Activated T-cell treated with anti-CD3 and anti-CD28 coated beads for 1 hour (primary cell): ENCODE measurements at places on chromosomes 1 and 21.

- no peak for DNase-seq
These were observed 3.1 kb upstream of the TEKT2 start for GRCh38 chr1:36080801-36081200.

DNA sequence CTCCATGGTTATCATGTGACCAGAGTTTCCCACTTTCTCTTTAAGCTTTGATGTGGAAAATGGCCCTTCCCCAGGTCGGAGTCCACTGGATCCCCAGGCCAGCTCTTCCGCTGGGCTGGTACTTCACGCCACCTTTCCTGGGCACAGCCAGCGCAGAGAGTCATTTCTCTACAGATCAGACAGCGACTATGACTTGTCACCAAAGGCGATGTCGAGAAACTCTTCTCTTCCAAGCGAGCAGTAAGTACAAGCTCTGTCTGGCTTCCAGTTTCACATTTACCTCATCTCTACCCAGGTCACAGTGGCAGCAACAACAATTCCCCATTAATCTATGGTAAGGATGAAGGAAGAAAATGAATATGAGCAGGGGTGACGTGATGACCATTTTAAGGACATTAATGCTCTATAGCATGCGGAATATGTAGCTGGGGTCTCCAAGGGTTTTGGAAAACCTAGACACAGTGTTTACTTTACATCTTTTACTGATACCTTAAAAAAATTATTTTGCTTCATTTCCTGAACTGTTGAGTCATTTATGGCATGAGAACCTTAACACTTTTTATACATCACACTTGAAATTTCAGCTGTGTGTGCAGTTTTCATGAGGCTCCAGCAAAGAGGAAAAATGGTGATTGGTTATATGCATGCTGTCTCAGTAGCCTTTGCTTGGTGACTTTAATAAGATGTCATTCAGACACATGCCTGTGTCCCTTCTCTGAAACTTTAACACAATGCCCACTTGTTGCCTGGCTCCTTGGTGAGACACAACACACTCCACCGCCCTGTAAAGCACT, 286.3 kb upstream of the SGIP1 start:
- DNase-seq: no peak

DNA sequence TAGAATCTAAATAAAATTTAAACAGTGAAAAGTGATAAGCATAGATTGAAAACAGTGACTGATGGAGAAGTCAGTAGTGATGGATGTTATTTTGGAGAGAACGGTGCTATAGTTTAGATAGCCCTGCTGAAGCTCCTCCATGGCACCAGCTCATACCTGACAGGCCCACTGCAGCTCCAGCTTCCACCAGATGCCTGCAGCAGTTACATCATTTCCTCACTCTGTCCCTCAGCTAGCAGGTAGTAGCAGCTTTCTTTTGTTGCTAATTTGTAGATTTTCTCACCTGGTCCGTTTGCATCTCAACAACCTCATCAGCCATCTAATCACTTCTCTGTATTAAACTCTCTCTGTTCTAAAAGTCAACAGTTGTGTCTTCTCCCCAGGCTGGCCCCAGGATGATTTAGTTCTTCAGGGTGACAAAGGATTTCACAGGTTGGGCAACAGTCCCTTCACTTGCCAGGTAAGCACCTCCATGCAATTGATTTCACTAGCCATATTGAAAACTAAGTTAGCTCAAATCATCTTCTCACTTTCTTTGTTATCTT, 128.3 kb downstream of the LMX1A start:
- no peak for DNase-seq

DNA sequence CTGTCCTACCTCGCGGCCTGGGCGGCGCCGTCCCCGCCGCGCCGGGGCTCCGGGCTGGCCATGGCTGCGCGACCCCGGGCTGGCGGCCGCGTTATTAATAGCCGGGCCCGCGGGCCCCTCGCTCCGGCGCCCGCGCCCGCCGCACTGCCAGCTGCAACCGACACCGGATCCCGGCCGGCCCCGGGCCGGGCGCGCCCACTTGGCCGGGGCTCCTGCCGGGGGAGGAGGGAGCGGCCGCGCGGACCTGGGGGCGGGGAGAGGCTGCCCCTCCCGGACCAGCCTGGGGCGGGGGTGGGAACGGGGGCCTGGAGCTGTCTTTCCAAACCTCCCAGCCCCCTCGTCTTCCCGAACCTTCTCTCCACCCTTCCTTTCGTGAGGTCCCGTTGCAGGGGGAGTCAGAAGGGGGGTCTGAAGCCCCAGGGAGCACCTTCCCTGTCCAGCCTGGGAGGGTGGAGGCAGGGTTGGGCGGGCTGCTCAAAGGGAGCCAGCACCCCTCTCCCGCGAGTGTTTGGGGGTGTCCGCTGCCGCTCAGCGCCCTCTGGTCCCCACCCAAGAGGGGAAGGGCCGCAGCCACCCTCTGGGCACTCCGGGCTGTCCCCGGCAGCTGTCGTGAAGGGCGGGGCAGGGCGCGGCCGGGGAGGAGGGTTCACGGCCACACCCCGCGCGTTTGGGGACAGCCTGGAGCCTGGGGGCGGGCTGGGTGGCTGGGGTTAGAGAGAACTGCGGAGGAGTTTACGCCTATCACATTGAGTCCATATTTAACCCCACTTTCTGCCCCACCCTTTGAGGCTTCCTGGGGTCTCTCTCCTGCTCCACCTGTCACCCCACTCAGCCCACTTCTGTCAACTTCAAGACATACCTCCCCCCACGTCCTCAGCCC, at the start of gene SYNC:
Gene SYNC (minus strand): TSS at position 172 of the 880 bp plus-strand sequence. CDS start 110 bp downstream, at position 62.
- DNase-seq: no peak

DNA sequence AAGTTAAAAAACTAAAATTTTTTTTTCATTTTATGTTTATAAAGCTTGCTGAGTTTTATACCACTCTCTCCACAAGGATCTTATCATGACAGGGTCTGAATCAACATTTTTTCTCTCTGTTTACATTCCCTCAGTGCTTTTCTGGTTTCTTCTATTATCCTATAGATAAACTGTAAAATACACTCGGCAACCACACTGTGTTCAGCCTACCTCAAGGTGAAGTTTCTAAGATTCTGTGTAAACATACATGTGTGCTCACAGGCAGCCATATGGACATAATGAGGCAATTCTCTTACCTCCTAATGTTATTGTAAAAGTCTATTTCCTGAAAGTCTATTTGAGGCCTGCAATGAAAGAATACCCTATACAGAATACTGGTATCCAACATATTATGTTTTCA, 114.6 kb downstream of the NTPCR start:
- no peak for DNase-seq
